ENCODE measurements at places on chromosomes 5 and 9.

DNA sequence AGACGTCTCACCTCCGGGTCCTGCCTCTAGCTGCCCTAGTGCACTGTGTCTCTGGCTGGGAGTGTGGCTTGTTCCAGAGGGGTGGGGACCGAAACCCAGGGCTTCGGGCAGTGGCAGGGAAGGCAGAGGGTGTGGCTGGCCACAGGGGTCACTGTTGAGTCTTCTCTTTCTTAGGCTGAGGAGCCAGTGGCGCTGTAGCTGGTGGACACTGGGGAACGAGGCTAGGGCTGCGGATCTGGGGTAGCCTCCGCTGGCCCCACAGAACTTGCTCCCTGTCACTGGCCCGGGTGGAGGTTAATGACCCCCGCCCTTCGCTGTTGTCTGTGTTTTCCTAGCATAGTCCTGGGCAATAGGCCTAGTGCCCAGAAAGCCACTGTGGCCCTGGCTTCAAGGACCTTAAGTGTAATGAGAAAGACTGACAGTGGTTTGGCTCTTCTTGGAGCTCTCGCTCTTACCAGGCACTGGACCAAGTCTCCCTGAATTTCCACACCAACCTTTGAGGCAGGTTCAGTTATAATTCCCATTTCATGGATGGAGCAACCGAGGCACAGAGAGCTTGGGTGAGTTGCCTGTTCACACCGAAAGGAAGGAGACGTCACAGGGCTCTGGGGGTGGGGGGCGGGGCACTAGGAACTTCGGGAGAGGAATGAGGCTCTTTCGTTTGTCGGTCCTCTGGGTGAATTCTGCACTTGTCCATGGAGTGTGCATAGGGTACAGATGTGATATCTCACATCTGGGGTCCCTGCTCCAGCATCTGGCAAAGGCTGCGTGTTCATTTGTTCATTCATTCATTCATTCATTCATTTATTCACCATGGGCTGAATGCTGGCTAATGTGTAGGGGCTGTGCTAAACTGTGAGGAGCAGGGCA, 4.8 kb upstream of the IER5L start:
- peak; percentile 17 for DNase-seq

GRCh38 chr9:137385061-137385655, 37.8 kb downstream of the EXD3 start:
- DNase-seq, result no peak

DNA sequence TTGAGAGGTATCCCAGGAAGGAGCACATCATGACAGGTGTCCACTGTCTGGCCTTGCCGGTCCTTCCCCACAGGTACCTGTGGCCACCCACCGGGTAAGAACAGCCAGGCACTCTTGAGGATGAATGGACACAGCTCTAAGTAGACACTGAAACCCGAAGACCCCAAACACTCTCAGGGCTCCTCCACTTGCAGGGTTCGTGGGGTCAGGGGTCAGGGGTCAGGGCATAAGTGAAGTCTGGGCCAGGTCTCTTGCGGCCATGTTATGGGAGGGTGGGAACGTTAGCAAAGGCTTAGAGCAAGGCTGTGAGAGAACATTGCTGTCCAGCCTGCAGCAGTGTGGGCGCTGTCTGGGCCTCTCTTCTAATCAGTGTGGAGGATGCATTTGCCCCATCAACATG, 40.0 kb downstream of the MAPK9 start:
- DNase-seq, result no peak

- no peak for DNase-seq
Measured at GRCh38 chr9:78609450-78609849, 312.5 kb downstream of the PSAT1 start.

DNA sequence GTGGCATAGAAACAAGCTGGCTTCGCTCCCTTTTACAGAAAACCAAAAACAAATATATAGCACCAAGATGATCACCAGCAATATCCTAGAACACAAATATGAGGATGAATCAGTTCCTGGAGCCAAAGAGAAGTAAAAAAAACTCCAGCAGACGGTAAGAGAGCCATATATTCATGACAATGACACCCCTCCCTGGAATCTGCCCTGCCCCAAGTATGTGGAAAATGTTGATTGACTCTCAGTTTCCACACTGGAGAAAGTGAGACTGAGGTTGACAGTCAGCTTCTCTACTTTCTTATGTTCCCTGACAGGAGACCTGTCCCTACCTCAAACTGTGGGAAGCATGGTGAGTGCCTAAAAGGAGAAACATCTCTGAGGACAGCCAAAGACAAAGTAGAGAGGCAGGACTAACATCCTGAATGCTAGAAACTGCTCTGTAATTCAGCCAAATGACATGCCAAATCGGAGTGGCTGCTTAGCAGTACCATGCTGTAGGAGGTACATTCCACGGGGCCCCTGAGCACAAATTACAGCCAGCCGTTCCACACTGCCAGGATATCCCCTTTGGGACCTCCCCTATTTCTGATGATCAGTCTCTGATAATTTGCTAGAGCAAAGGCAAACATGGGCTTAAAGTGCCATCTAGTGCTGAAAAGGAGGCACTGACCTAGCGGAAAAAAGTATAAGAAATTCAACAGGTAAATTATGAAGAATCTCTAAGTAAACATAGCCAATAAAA, 424.0 kb upstream of the RGMB start:
- DNase-seq, result peak; percentile 60

DNA sequence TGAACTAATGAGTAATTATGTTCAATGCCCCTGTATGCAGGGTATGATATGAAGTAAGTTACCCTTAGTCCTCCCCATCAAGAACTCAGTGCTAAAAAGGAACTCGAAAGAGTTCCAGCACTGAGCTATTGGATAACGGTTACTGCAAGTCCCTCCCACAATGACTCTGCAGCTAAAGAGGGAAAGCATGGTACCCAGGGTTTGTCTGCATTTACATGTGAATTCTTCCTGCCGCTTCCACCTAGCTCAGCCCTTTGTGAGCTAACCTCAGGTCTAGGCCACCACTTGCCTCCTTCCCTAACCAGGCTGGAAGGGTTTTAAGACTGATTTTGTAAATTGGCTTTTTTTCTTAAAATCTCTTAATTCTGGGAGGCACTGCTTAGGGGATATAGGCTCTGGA, 376.8 kb downstream of the EBF1 start:
- no peak for DNase-seq

DNA sequence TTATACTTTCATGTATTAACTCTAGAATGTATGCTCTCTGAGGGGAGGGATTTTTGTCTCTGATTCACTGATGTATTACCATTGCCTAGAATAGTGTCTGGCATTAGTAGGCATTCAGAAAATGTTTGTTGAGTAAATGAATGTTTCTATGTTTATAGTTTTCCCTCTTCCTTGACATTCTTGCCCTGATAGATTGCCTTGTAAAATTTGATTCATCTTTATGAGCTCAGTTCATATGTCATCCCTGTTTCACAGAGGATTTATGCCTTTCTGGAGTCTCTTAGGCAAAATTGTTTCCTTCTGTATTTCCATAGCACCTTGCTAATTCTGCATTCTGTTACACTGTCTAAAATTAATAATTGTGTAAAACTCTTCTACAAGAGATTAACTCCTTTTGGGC, 72.3 kb downstream of the RASA1 start:
- no peak for DNase-seq

- peak; percentile 46 for DNase-seq
Measured at GRCh38 chr5:142248853-142249462, 75.9 kb downstream of the SPRY4 start.

GRCh38 chr5:58760222-58760621, 177.3 kb downstream of the RAB3C start:
- no peak for DNase-seq

DNA sequence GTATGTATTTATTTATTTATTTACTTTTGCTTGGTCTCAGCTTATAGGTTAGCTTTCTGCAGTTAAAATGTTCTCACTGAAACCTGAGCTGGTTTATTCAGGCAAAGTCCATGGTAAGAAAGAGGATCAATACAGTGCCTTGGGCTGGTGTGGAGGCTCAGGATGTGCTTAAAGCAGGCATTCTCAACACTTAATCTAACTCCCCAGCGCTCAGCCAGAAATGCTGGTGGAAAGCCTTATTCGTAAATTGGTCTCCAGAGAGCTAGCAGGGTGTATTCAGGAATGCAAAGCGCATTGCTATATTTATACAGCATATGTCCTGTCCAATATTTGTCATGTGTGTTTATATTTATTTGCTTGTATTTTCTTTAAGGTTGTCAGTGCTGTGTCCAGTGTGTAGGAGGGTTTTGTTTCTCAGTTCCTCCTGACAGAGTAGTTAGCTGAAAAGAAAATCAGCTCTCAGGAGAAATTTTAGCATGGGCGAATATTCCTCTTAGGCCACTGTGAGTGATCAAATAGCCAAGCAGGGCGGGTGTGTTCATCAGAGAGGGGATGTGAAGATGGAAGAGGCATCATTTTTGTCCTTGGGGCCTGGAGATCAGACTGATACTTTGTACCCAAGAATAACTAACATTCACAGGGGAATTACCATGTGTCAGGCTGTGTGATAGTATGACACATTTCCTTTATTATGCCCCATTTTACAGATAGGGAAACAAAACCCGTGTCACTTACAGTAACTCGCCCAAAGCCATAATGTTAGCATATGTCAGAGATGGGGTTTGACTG, 65.8 kb downstream of the DOCK2 start:
- peak; percentile 32 for DNase-seq

DNA sequence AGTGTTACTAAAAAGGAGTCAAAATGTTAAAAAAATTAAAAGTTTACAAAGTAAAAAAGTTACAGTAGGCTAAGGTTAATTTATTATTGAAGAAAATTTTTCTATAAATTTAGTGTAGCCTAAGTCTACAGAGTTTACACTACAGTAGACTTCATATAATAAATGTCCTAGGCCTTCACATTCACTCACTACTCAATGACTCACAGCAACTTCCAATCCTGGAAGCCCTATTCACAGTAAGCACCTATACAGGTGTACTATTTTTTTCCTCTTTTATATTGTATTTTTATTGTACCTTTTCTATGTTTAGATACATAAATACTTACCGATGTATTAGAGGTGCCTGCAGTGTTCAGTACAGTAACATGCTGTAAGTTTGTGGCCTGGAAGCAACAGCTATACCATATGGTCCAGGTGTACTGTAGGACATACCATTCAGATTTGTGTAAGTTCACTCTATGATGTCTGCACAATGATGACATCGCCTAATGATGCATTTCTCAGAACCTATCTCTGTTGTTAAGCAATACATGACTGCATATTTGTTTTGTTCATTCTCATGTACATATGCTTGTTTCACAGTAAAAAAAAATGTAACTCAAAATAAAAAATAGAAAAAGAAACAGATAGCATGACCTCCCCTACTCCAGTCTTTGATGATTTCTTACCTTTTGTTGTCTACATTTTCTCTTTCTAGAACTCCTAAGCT, 64.7 kb downstream of the NR3C1 start:
- peak; percentile 66 for DNase-seq

DNA sequence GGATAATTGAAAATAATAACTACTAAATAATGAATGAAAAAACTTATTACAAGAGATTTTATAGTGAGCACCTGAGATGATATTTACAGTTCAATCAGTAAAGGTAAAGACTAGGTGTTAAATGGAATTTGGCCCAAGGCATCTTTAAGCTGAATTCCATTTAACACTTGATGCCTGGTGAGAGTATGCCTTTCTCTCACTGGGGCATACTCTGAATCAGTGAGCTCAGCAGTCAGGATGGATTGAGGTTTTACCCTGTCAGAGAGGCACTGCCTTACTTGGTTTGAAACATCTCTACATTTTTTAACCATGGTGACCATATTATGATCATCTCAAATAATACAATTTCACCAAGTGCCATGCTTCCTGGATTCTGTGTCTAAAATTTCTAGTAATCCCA, 1416.3 kb downstream of the MAT2B start:
- no peak for DNase-seq

GRCh38 chr5:143023411-143024096, 253.4 kb downstream of the ARHGAP26 start:
- peak; percentile 21 for DNase-seq

DNA sequence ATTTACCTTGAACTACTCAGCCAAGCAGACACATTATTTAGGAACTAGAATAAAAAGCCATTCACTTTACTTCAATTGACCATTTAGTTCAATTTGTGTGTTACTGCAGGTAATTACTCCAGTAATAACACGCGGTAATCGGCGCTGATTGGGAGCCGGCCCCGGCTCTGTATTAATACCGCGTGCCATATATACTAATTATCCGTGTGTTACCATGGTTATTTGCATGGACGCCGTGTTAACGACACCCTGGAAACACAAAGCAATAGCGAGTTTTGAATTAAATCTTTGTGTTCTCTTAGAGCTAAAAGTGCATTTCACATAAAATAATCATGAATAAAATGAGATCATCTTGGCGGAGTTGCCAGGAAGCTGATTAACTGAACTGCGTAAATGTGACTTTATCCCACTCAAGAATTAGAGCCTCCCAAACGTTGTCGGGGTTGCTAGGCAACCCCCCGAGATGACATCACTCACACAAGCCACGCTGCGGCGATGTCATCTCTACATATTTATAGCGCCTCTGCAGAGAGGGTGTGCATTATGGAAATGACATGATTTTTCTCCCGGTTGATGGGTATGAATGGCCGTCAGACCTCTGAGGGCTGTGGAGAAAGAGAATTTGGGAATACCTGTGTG, 41.4 kb upstream of the RNU6ATAC start:
- peak; percentile 66 for DNase-seq

- DNase-seq, result no peak
Measured at GRCh38 chr5:102711525-102712385, 43.4 kb upstream of the PAM start.

DNA sequence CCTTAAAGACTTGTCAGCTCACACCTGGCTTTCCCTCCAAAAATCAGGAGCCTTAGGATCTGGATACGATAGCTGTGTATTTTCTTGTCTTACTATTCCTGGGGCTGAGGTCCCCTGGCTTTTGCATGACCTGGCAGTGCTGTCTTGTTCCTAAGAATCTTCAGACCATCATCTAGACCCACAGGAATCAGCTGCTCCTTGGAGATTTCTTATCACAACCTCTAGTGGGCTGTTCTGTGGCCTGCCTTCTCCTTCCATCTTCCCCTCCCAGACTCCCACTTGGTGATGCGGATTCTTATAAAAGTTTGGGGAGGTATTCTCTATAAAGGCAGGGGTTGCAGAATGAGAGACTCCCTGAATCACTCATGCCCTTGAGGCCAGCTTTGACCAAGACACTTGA, 21.4 kb downstream of the LCP2 start:
- DNase-seq, result no peak

DNA sequence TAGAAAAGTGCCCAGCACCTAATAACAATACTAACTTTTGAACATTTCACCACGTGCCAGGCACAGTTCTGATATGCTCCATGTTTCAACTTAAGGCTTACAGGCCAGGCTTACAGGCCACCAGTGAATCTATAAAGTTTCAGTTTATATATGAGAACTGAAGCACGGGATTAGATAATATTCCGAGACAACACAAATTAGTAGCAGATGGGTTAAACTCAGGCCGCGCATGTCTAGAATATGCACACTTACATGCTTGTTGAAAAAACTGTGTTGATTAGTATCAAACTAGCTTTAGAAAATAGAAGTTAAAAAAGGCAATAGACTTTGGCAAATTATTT, 587.9 kb downstream of the MTRR start:
- DNase-seq, result no peak

- peak; percentile 9 for DNase-seq
Measured at GRCh38 chr5:175689147-175689991, 31.5 kb downstream of the HRH2 start.

- no peak for DNase-seq
Measured at GRCh38 chr5:66039296-66039695, 104.8 kb upstream of the SREK1 start.

GRCh38 chr5:166004006-166004405, 2287.4 kb upstream of the WWC1 start:
- DNase-seq, result no peak

- peak; percentile 33 for DNase-seq
Measured at GRCh38 chr5:142317753-142318152, 7.1 kb downstream of the SPRY4 start.

GRCh38 chr5:154251529-154251928, 61.0 kb downstream of the GALNT10 start:
- no peak for DNase-seq

Data from fibroblast of the aortic adventitia (primary cell).